ENCODE measurements at places on chromosomes 7 and 10. TPM values are rescaled to one million over a fixed set of nuclear protein-coding genes. Genes with fewer than 3 reads are reported as not detected.
A peak's percentile ranks its signal among the peaks of the same experiment; 100 is the strongest.

DNA sequence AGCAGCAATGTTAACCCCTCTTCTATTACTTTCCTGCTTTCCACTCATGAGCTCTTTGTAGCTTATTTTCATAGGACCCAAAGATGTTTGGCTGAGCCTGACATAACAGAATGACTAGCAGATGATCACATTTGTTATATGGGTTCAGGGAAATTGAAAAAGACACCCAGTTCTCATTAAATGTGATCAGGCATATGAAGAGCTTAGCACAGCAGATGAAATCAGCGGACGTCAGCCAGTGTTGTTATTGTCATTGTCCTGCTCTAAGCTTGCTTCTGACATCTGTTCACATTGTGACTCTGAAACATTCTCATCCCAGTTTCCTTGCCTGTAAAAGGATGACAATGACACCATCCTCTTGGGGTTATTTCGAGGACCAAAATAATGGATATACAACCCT lies 43.5 kb downstream of the FAM241B start:
- DNase-seq, result no peak

LSM8 gene
- 77.6 TPM for total RNA-seq

DNA sequence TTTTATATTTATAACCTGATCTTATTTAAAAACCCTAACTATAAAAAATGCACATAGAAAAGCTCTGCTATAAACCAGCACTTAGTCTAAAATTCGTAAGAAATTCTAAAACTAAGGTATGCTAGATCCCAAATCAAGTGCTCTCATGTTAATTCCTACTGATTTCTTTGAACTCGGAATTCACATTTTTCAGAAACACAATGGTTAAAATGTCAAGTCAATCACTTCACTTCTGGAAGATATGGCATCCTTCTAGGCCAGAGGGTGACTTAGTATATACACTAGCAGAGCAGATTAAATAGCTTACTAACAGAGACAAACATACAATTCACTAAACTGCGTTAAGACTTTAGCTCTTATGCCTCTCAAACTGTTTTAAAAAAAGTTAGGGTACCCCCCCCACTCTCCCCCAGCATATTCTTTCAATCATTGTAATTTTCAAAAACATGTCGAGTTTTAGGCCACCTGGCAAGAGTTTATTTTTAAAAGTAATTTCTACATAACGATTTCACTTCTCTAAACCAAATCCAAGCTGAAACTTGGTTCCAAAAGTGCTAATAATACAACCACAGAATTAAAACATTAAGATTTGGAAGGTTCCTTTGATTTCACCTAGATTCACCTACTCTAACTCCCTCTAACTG lies 129.4 kb downstream of the NRBF2 start:
- no peak for DNase-seq

ODAD2 gene
- total RNA-seq, result 0.54 TPM

DPYSL4 gene
- 6.0 TPM for total RNA-seq

CALHM1 gene
- not detected for total RNA-seq

- DNase-seq, result peak; percentile 38
Observed at GRCh38 chr10:52682766-52683165, 89.8 kb downstream of the MBL2 start.

DNA sequence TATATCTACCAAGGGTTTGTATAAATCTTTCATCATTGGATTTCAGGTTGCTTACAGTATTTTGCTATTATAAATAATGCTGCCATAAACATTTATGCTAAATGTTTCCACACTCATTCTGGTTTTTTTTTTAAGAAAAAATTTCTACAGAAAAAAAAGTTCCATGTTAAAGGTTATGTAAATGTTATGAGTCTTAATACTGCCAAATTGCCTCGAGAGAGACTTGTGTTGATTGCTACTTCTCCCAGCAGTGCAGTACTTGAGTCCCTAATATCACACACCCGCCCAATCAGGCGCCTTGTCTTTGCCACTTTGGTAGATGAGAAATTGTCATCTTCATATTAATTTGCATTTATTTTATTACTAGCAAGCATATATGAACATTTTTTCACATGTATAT lies 96.7 kb upstream of the TMEM26 start:
- no peak for DNase-seq

- DNase-seq, result no peak
Observed at GRCh38 chr10:71611709-71612422, 107.7 kb downstream of the C10orf105 start.

PTF1A gene
- not detected for total RNA-seq

FAM24B gene
- total RNA-seq, result 2.2 TPM

GSTO2 gene
- total RNA-seq, result 0.20 TPM

DNA sequence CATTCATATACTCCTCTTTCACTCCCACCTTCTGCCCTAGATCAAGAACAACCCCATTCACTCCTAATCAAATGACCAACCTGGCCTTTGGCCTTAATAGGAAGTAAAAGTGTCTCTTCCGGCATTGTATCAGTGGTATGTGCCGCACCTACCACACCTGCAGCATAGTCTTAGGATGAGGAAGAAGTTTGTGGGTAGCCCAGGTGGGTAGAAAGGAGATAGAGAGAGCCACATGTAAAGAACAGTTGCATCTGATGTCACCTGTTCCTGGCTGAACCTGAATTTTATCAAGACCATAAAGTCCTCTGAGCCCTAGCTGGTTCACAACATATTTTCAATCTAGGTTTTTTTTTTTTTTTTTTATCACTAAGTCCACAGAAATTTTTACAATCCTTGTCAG lies 55.5 kb upstream of the PTPN12 start:
- DNase-seq, result no peak

PAX2 gene
- not detected for total RNA-seq

GRCh38 chr10:37856881-37857286 lies 526 bp downstream of the ZNF248 start:
- DNase-seq, result peak; percentile 3

CHRM2 gene
- total RNA-seq, result 1.1 TPM

GRCh38 chr7:105352901-105353668 lies 35.6 kb downstream of the SRPK2 start:
- DNase-seq, result no peak

KLLN gene
- total RNA-seq, result 0.69 TPM

ZNF425 gene
- 3.1 TPM for total RNA-seq

RAB18 gene
- total RNA-seq, result 32.7 TPM

- DNase-seq, result no peak
Observed at GRCh38 chr7:47780555-47780954, 167.7 kb downstream of the PKD1L1 start.

GRCh38 chr10:15743443-15743842 lies 23.7 kb upstream of the ITGA8 start:
- DNase-seq, result no peak

DNA sequence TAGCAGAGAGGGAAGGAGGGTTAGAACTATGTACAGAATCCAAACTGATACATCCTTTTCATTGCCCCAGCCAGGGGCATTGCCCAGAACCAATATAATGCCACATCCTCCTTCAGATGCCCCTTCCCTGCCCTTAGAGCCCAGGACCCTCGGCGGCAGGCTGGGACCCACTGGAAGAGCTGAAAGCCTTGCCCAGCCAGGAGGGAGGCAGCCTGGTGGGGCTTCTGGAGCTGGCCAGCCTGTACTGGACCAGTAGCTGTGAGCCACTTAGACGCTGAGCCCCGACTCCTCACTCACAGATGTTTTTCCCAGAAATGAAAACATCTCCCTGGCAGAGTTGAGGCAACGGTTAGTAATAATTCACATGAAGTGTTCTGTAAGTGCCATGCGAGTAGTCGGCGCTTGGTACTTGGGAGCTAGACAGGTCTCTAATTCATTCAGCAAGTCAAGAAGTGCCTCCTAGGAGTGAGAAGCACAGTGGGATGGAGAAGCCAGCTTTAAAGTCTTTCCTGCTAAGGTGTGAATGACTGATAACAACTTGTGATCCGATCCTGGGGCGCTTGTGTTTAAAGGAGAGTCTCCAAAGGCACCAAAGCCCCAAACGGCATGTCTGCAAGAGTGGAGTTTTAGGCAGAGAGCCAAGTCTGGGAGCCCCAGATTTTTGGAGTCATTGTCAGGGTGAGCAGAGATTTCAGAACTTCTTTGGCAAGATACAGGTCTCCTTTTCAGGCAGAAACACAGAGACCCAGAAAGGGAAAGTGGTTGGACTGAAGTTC lies 9.8 kb downstream of the VSIR start:
- no peak for DNase-seq

DNA sequence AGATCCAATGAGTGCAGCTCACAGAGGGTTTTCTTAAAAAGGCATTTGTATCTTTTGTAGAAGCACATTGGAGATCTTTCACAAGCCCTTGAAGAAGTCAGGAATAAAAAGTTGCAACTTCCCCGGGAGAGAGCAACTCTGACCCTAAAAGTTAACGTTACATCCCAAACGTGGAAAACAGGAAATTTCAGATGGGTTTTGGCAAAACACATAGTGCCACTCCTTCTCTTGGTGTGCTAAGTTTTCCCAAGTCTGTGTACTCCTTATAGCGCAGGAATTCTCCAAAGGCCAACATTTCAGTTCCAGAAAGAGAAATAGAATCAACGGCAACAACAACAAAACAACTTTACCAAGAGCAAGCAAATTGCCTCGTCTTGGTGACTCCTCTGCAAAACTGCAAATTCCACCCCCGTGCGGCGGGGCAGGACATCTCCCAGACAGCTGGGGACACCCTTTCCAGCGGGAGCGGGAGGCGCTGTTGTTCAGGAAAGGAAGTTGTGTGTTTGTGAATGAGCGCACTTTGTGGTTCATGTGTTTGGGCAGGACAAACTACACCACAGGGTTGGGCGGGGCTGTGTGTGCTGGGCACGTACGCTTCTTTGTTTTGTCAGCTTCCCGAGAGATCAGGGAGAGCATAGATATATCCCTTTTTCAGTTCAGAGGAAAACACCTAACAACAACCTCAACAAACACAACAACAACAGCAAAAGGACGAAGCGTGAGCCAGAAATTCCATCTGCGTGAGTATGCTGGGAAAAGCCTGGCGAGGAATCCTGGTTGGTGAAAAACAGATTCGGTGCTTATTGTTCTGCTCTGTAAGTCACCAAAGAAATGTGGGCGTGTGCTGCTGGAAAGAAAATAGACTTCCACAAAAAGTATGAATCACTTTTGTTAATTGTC lies 294.7 kb upstream of the PITRM1 start:
- peak; percentile 93 for DNase-seq

Measured in M059J (cell line).